Activated CD8-positive, alpha-beta memory T cell treated with anti-CD3 and anti-CD28 coated beads for 48 hours (primary cell): ENCODE measurements at places on chromosomes 4 and X.

DNA sequence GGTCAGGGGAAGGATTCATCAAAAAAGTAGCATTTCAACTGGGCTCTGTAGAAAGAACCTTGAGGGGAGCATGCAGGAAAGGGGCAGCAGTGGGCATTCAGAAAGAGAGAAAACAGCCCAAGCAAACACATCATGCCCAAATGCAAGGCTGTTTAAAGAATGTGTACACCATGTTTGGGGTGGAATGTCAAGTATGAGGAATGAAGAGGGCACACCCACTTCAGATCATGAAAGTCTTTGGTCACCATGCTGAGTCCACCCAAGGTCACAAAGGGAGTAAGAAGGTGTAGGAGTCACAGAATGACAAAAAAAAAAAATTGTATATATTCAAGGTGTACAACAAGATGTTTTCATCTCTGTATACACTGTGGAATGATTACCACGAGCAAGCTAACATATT lies 9.4 kb downstream of the S100G start:
- no peak for DNase-seq

DNA sequence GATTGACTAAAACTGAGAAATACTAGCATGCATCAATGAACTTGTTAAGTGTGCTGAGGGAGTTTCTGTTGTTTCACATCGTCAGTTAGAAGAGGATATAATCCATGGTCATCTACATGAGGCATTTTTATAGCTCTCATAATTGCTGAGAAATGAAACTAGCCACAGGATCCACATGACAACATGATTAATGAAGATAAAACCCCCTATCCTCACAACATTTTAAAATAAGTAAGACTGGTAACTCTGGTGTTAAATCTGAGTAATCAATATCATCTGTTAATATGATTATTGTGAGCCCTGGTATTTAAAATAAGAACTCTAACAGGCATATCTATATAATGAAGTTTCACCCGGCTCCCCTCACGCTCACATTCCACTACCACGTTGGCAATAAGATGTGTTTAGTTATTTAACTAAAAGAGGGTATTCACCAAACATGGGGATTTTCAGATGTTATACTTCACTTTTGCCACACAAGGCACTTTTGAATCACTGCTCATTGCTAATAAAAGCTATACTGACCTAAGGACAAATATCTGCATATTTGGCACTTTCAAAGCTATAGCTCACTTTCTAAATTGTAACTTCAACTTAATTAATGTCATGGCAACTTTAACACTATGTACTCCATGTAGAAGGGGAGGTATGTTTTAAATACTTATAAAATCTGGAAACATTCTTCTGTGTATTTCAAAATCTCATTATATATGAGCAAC lies 6.7 kb downstream of the UNC5C start:
- DNase-seq = no peak

GRCh38 chrX:18725310-18725943 lies 18.0 kb downstream of the PPEF1 start:
- DNase-seq = no peak

GRCh38 chrX:9576059-9576458 lies 111.2 kb downstream of the TBL1X start:
- no peak for DNase-seq

- DNase-seq = no peak
Observed at GRCh38 chr4:79584352-79584751, 176.3 kb upstream of the GK2 start.
